ENCODE measurements at places on chromosomes 7 and 10.

DNA sequence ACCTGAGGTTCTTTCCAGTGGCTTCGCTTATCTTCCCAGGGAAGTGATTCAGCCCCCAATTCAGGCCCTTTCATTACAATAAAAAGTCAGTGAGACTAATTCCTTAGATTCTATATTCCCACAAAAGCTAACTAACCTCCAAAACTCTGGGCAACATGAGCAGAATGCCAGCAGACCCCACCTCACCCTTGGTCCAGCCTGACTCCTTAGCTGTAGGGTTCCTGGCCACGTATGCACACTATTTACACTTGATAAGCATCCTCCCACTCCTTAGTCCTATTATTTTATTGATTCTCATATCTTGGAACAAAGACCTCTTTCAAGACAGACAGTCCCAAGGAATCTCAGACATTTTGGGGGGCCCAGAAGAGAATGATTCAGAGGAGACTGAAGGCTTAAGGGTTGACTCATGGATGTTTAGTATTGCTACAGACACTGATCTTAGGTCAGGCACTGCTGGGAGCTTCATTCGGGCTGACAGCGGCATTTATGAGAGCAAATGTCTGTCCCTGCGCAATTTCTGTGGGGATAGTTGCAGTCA, 162.6 kb upstream of the GDF10 start:
- no peak for DNase-seq

GRCh38 chr10:75424571-75424970, 6.9 kb upstream of the LRMDA start:
- no peak for DNase-seq

DNA sequence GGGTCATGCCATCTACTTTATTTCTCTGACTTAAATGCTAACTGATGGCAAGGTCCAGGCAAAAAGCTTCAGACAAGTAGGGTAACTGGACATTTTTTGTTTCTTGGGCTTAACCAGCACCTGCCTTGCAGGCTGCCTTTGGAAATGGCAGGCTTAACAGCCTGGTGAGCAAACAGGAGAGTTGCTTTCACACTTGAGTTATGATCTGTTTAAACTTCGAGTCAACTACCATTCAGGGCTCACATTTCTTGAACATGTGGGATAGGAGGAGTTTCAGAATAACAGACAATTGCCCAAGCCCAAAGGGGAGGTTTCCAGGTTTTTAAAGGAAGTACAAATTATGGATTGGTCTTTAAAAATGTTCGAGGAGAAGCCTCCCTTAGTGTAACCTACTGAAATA, 724.6 kb upstream of the SORCS1 start:
- DNase-seq = no peak

- DNase-seq = no peak
Measured at GRCh38 chr10:35636956-35637355, 5.1 kb downstream of the FZD8 start.

- no peak for DNase-seq
Measured at GRCh38 chr7:79968894-79969293, 165.7 kb upstream of the GNAI1 start.

DNA sequence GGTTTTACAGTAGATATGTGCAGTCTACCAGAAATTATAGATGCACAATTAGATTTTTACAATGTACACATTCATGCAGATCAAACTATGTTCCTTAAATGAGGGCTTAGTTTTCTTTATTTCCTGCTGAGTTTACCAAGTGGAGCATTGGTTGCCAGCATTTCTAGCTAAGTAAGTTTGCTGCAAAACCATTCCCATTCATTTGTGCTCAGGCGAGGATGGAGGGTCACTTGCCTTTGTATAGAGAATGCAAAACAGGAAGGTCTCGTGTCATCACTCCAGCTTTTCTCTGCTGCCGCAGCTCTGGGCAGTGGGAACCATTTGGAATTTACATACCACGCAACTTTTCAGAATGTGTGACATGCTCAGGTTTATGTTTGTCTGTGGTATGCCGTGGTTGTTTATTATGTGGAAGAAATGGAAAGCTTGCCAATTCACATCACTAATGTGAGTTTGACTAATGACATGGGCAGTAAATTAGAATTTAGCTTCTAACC, 198.6 kb downstream of the TRIL start:
- no peak for DNase-seq

DNA sequence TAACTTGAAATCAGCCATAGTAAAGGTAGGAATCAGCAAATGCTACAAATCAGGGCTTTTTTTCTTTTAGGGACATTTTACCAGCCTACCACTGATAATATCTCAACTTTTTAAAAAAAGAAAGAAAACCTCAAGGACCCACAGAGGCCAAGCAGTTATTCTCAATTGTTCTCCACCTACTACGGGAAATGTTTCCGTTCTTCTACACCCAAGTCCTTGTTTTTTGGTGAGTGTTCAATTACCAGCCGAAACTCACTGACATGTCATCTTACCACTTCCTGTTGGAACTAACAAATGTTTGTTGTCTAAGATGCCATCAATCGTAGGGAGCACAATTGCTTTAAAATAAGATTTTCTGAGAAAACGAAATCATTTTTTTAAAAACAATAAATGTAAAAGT, 50.2 kb upstream of the CDK1 start:
- DNase-seq = no peak

- no peak for DNase-seq
Measured at GRCh38 chr7:2983586-2983985, 60.1 kb downstream of the CARD11 start.

GRCh38 chr7:36084485-36085091, 68.5 kb upstream of the EEPD1 start:
- DNase-seq = no peak

- DNase-seq = peak; percentile 46
Measured at GRCh38 chr10:122342293-122343134, 32.0 kb upstream of the PLEKHA1 start.

- DNase-seq = no peak
Measured at GRCh38 chr10:62183857-62184795, 84.5 kb downstream of the RTKN2 start.

GRCh38 chr7:103651593-103652377, 205.8 kb upstream of the SLC26A5 start:
- no peak for DNase-seq

GRCh38 chr10:10658172-10658785, 359.4 kb upstream of the CELF2 start:
- peak; percentile 20 for DNase-seq

- no peak for DNase-seq
Measured at GRCh38 chr10:123897146-123897545, 5.5 kb upstream of the CPXM2 start.

GRCh38 chr10:60733517-60733822, 44.8 kb upstream of the CDK1 start:
- DNase-seq = no peak

GRCh38 chr7:28329661-28330363, 82.5 kb upstream of the CREB5 start:
- peak; percentile 39 for DNase-seq

GRCh38 chr7:96426027-96426426, 104.1 kb upstream of the SLC25A13 start:
- no peak for DNase-seq

- no peak for DNase-seq
Measured at GRCh38 chr7:2158331-2159175, 74.2 kb downstream of the MAD1L1 start.

DNA sequence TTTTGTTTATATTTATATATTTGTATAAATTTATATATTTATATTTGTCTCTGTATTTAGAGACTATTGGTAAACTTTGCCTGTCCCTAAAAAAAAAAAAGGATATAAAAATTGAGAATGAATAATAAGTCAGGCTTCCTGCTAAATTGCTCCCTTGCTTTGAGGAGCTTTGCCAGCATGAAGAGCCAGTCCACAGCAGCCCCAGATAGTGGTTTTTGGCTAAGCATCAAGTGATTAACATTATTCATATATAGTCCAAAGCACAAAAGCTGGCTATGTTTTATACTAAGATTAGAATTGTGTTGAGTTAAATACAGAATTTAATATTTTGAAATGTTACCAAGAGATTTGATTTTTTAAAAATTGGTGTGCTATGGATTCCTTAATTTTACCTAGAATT, 264.9 kb upstream of the FERD3L start:
- no peak for DNase-seq

GRCh38 chr10:90936276-90936659, 15.4 kb upstream of the ANKRD1 start:
- DNase-seq = no peak

DNA sequence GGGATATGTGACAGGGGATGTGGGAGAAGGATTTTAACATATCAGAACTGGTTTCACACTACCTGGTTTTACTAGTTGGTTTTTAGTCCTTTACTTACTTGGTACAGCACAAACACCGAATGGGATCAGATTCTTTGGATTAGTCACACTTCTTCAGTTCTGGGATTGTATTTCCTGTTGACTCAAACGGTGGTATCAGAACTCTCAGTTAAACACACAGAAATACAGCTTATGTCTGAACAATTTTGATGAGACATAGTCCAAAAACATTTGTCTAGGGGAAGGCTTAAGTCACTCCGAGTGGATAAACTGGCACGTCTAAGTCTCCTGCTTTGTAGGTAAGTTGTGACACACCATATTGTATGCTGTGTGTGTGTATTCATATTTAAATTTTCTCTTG, 480.5 kb downstream of the PHTF2 start:
- DNase-seq = peak; percentile 14

DNA sequence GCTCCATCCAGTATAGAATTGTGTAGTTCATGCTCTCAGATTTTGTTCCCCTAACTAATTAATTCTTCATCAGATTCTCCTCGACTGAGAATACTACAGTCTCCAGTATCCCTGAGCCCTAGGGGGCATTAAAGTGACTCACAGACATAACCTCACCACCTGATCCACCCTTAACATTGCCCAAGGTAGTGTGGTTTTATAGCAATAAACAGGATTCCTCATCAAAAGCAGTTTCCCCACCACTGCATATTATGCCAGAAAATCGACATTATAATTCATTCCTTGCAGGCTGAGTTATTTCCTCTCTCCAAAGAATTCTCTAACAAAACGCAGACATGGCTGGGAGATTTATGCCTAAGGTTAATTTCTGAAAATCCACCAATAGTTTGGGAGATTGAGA, 1402.5 kb upstream of the CELF2 start:
- no peak for DNase-seq

GRCh38 chr10:22420787-22421517, 75.7 kb downstream of the SPAG6 start:
- no peak for DNase-seq

DNA sequence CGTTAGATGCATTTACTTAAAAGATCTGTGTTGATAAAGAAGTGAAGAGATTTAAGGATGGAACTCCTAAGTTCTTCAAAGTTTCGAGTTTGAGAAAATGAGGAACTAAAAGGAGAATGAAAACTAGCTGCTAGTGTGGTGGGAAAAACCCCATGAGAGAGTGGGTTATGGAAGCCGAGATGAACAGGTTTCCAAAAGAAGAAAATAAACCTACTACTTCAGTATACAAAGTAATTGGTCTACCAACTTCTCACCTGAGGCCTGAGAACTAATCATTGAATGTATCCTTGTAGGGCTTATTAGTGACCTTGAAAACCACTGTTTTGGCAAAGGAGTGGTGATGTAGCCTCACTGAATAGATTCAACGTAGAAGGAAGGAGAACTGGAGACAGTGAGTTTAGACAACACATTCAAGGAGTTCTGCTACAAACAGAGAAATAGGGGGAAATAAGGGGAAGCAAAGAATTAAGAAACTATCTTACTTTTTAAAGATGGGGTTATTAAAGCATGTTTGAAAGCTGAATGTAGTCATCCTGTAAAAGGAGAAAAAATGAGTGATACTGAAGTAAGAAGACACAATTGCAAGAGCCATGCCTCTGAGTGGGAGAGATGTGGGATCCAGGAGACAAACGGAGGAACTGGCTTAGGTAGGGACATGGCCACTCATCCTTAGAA, 50.8 kb downstream of the CH25H start:
- no peak for DNase-seq

GRCh38 chr10:122835908-122836307, 9.7 kb downstream of the CUZD1 start:
- no peak for DNase-seq

DNA sequence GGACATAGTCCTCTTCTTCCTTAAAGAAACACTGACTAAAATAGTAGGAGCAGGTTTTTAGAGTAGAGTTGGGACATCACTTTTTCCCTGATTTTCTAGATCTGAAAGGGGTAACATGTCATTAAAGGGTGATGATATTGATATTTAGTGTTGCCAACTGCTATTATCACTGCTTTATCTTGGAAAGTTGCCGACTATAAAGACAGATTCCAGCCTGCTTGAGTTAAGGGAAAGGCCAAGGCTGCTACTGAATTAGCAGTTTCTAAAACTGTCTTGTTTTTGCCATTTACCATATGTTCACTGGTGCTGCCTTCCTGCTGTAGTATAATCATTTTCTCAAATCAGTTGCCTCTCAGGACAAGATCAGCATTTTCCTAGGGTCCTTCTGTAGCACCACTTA, 29.7 kb downstream of the AP3M1 start:
- no peak for DNase-seq

DNA sequence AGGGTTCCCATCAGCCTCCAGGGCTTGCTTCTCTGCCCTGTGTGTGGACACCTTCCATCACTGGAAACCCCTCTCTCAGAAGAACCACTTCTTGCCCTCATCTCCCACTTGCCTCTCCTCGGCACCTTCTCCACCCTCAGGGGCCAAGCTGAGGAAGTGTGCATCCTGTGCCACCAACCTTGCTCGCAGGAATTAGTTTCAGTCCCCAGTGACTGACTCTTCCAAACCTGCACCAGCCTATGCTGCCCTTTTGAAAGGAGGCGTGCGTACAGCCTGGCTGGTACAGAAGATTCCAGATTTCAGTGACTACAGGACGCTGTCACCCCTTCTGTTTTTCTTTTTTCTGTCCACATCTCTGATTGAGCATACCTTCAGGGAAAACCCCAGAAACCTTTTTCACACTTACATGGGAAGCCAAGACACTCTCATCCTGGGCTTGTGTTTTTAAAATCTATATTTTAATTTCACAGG, 67.1 kb downstream of the IKZF1 start:
- no peak for DNase-seq

- DNase-seq = no peak
Measured at GRCh38 chr7:106569500-106569929, 91.4 kb downstream of the CCDC71L start.

- no peak for DNase-seq
Measured at GRCh38 chr10:79243181-79244067, 103.8 kb upstream of the PPIF start.

Measured in fibroblast of the conjunctiva (primary cell).